ENCODE measurements at places on chromosomes 11 and 22. TPM values are rescaled to one million over a fixed set of nuclear protein-coding genes. Genes with fewer than 3 reads are reported as not detected.

Gene KCNJ1
- total RNA-seq, result not detected

Gene USH1C
- not detected for total RNA-seq

Gene HBE1
- total RNA-seq, result 0.97 TPM

Gene ESAM
- total RNA-seq, result 0.43 TPM

GRCh38 chr11:75532200-75533048 is 6.7 kb upstream of the GDPD5 start:
- peak; percentile 53 for DNase-seq

- peak; percentile 88 for DNase-seq
These were observed 233.0 kb downstream of the FAM76B start for GRCh38 chr11:95556342-95557163.

GRCh38 chr22:23168391-23169042 is 11.8 kb upstream of the BCR start:
- DNase-seq, result no peak

DNA sequence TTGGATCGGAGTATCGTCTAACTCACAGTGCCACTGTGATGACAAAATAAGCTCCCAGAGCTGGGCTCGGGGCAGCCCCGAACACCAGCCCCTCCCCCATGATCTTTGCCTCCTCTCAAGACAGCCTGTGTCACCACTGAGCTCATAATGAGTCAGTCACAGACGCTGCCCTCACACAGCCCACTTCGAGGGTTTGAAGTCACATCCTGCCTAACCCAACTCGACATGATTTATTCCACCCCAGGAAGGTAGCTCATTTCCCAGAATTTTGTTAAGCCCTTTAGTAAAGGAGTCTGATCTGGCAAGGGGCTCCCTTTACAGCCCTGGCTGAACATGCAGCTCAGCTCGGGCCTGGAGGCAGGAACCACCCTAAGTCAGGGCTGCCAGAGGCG is 22.8 kb downstream of the MYH9 start:
- DNase-seq, result peak; percentile 95

DNA sequence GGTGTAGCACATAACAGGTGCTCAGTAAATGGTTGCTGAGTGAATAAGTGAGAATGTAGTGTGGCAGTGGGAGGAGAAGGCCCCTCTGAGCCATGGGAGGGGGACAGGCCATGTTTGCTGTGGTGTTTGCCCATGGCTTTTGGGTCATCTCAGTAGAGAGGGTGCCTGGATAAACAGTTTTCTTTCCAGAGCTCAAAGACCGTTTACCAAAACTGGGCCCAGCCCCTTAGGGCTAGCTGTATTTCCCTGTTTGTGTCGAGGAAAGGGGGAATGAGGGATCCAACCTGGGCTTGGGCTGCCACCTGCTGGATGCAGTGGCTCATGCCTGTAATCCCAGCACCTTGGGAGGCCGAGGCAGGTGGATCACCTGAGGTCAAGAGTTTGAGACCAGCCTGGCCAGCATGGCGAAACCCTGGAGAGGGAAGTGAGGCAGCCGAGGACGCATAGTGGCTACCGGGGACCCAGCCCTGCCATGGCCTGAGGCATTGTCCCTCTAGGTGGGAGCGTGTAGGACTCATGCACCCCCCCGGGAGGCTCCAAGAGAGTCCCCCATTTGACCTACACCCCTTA is 8.7 kb upstream of the LTO1 start:
- no peak for DNase-seq

GRCh38 chr11:76120513-76121101 is 85.7 kb downstream of the WNT11 start:
- DNase-seq, result peak; percentile 53
